ENCODE measurements at places on chromosomes 3 and 15.

DNA sequence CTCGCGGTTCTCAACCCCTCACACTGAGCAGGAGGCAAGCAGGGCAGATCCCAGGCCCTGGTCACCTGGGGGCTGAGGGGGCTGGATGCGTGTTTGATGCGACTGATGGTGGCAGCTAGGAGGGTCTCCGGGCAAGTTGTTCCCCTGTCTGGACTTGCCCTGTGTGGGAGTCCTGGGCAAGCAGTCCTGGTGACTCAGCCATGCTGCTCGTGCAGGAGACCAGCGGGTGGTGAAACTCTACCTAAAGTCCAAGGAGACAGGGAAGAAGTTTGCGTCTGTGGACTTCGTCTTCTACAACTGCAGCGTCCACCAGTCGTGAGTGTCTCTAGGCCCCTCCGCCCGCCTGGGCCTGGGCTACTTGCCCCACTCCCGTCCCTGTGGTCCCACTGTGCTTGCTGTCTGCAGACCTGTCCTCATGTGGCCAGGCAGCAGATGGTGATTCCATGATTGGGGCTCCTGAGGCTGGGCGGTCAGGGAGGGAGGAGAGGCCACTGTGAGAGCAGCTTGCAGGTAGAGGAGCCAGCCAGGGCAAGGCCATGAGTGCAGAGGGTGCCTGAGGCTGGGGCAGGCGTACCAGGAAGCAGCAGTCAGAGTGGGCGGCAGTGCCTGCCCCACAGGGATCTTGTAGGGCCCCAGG lies 23.1 kb downstream of the PLXNA1 start:
- no peak for DNase-seq

- no peak for DNase-seq
These were observed 96.7 kb upstream of the PTPRG start for GRCh38 chr3:61464518-61465140.

GRCh38 chr3:150227839-150228238 lies 180.3 kb upstream of the TSC22D2 start:
- no peak for DNase-seq

GRCh38 chr3:157447026-157447694 lies 10.5 kb downstream of the PTX3 start:
- no peak for DNase-seq

DNA sequence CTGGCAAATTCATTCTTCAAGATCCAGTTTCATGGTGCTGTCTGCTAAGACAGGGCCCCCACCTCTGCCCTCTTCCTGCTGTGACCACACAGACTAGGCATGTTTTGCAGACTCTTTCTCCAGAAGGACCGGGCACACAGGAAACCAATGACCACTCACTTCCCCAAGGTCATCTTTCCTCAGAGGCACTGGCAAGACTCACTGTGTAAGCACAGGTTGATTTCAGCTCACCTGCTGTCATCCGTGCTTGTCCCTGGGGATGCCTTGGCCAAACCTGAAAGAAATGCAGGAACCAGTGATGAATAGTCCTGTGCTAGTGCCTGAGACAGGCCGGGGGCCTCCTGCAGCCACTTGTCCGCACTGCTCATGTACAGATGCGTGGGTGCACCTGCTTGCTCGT lies 33.5 kb downstream of the ALS2CL start:
- DNase-seq: no peak

- peak; percentile 18 for DNase-seq
These were observed at the start of gene CRTC3 for GRCh38 chr15:90529371-90530249. TSS of gene CRTC3 (plus strand) at chr15:90529923. CDS start at chr15:90530072, 149 bp downstream.

DNA sequence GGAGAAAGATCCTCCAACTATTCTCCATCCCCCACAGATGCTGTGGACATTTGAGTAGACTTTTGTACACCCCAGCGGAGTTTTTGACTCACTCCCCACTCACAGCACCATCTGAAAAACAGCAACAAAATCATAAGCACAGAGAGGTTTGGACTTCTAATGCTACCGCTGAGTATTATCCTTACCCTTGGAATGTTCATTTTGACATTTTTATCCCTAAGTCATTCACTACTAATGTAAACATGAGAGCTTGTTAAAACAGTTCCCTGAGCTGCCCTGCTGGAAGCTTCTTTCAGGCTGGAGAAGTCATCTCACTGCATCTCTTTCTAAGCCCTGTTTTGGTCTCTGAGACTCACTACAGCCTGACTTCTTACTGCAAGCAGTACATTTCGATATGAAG lies 1045.9 kb downstream of the MCTP2 start:
- no peak for DNase-seq

DNA sequence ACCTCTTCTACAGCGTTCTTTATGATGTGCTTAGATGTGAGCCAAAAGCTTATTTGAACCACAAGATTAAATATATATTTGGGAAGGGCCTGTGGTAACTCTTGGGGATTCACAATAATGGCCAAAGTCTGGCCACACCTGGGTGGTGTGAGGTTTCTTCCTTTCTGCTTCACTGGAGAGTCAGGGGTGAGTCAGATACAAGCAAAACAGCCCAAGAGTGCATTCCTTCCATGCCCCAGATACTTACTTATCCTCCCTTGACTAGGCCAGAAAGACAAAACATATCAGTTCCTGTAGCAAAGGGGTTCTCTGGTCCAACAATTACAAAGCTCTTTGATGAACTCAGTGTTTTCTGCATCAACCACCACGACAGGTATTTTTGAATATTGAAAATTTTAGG lies 941 bp downstream of the ZBED2 start:
- no peak for DNase-seq

- DNase-seq: no peak
These were observed 54.6 kb downstream of the ARHGEF3 start for GRCh38 chr3:56747150-56747549.

DNA sequence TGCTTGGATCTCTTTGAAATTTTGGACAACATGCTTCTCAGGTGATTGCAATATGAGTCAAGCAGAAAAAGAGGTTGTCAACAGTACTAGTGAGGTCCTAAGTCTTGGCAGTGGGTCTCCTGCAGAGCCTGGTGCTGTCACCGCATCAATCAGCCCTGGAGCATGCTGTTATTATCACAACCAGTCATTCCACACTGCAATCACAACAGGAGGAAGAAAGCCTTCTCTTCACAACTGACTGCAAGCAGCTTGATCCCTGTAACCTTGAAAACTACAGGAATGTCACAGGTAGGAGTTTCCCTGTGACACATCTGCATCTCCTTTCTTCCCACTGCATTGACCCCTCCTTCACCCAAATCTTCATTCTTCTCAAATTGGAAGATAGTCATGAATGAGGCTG lies 451.1 kb upstream of the ATP11B start:
- DNase-seq: no peak

DNA sequence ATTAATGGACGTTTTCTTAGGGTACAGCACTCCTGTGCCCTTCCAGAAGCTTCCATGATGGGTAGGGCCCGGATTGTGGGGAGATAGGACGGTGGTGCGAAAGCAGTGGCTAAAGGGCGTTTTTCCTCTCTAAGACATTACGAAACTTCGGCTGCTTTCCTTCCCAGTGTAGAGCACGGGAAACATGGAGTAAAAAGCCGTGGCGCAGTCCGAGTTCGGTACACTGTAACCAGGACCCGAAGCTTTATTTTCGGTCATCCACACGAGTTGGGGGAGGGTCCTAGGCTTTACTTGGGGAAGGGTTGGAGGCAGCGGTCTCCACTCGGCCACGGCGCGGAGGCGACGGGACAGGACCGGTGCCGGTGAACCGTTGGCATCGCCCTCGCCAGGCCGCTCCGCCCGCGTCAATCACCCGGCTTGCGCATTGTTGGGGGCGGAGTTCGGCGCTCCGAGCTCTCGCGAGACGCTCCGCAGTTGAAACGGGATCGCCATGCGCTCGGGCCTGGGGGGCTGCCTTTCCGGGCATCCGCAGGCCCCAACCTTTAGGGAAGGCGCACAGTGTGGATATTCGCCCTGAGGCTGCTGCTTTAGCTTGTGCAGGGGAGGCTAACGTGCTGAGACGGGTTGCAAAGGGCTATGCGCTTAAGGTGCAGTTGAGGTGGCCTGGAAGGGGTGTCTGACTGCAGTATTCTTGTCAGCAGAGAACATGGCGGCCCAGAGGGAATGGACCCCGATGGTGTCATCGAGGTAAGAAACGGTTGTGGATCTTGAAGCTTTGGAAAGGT lies 546 bp downstream of the EIF4A2 start:
- peak; percentile 61 for DNase-seq

- peak; percentile 90 for DNase-seq
These were observed at the start of gene CAPN7 for GRCh38 chr3:15205934-15206661. TSS of gene CAPN7 (plus strand) at chr3:15206246. CDS start at chr3:15206496, 250 bp downstream.

- DNase-seq: no peak
These were observed 19.8 kb upstream of the PIGZ start for GRCh38 chr3:196988241-196989029.

DNA sequence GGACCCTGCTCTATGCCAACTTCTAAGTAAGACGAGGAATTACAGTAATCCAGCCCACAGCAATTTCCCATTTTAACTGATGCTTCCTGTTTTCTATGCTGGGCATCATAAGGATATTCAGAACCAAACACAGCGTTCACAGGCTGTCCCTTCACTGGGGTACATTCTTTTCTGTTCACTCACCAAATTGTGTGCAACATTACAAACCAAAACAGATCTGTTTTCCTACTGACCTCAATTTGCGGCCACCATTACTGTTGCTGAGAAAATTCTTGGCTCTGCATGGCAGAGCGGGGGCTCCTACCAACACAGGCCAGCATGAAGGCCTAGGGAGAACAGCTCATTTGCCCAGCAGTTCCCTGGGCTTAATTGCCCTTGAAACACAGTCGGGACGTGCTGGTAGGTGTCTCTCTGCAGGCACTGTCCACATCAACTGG lies 76.5 kb downstream of the MYO1E start:
- no peak for DNase-seq

DNA sequence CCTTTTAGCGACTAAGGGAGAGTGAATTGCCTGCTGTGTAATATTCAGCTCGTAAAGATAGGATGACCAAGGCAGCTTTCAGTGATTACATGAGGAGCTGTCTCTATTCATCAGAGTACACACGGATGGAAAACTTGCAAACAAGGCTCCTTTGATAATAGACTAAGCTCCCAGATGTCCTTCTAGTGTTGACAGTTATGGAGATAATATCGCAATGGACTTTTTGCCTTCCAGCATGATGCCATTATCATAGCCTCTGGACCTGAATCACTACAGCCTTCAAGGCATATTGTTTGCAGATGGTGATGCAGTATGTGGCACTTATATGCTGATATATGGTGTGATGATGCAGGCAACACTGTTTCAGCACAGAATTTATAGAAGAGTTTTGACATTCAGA lies 93.9 kb downstream of the ECT2 start:
- no peak for DNase-seq

- DNase-seq: no peak
These were observed 3.1 kb downstream of the GP5 start for GRCh38 chr3:194395778-194396538.

DNA sequence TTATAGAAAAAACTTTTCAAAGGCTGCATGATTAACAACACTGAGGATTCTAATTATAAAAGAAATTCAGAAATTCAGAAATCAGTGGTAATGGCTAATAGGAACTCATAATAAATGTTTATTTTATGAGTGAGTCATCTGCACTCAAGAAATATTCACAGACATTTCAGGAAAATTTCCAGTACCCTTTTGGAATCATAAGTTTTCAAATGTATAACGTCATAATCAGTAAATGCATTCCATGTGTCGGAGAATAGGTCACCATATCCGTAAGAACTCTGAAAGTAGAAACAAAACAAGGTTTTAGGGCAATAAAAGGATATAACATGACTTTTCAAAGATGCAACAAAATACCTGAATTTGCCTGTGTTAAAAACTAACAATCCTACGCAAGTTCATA lies 24.7 kb downstream of the EOGT start:
- DNase-seq: no peak

DNA sequence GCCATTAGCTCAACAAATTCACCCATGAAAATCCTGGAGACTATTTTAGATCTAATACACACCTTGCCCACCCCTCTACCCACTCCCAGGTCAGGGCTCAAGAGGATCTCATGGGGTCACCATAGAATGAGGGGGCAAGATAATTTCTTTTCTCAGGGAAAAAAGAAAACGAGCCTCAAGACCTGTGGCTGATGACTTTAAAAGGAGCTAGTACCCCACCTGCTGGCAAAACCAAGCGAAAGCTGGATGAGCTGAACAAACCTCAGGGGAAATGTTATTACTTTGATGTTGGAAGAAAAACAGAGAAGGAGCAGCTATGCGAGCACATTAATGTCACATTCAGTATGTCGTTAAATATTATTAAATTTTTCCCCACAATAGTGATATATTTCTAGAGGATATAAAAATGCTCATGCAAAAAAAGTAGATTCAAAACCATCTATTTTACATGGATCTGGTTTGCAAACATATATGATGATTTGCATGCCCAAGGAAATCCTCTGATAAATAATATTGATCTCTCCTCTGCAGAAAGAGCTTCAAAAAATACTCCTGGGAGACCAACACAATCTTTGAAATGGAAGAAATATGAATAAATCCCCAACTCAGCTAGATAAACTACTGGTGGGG lies 37.7 kb downstream of the PLD1 start:
- no peak for DNase-seq

DNA sequence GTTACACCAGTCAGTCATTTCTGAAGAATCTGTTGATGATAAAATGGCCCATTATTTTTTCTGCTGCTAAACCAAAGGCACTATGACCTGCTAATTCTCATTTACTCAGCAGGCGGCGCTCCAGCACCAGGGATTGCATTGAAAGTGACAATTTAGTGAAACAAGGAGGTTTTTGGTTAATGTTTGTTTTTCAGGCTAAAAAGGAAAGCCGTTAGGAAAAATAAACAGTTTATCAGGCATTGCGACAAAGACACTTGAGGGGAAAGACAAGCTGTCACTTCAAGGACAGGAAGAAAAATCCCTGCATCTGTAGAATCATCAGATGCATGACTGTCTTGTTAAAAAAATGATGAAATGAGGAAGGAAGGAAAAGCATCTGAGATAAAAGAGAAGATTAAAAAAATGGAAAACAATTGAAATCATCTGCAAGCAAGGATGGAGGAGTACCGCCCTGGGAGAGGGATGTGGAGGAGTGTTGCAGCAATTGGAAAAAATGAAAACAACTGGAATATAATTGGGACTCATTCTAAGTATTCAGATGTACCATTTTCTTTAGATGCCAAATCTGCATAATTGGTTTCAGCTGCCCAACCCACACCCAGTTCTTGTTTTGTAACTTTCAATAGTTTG lies 54.0 kb downstream of the NR1D2 start:
- peak; percentile 7 for DNase-seq

- DNase-seq: no peak
These were observed 8.5 kb upstream of the ANPEP start for GRCh38 chr15:89822951-89823711.

- DNase-seq: no peak
These were observed 222.3 kb downstream of the ZMAT3 start for GRCh38 chr3:178849199-178849910.

All from stimulated activated CD8-positive, alpha-beta memory T cell treated with anti-CD3 and anti-CD28 coated beads, Interleukin-7, amount 100 ng/mL, for 1 hour (primary cell).